Stimulated activated CD8-positive, alpha-beta memory T cell treated with anti-CD3 and anti-CD28 coated beads, Interleukin-2, amount 100 ng/mL, for 1 hour (primary cell): ENCODE measurements at places on chromosomes 7 and 10.

- no peak for DNase-seq
Measured at GRCh38 chr7:133853706-133854276, 273.3 kb upstream of the LRGUK start.

GRCh38 chr10:122981066-122981464 is 864 bp downstream of the PSTK start:
- DNase-seq, result no peak

DNA sequence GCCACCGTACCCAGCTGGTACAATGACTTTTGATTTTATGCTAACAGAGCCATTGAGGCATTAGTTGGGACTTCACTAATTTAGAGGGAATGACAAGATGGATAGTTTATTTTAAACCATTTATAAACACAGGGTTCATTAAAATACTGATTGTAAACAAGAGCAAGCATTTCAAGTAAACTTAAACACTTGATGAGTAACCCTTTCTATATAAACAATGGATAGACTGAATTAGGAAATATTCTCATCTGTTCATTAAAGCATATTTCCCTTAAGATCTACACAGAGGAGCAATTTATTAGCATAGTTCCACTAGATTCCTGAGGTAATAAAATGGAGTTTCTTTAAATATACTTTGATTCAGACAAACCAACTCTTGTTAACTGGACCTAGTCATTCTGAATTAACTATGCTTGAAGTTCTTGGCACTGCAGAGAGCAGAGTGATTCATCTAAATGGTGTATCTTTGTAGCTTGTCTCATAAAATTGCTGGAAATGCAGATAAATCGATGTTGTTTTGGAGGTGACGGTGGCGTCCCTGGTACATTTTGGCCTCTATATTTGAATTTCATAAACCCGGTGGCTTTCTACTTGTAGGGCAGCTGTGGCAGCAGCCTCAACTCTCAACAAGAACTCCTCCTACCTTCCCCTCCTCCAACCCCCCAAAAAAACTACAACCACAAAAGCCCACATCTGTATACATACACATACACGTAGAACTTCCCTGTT is 15.4 kb upstream of the VDAC2 start:
- DNase-seq, result no peak

DNA sequence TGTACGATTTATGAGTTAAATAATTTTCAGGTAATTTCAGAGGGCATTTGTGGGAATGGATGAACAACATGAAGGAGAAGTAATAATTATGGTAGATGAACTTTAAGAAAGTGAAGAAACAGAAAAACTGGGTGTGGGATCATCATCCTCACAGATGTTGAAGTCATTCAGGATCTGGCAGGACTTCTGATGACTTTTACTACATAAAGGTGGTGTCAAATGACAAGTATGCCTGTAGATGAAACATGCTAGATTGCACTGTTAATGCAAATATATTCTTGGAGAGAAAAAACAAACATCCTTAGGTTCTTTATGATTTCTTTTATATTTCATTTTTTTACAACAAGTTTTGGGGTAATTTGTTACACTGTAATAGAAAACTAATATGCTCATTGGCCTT is 230.2 kb downstream of the PCLO start:
- DNase-seq, result no peak
